Chondrocyte (in vitro differentiated cells): ENCODE measurements at places on chromosomes 7 and 10. TPM values are rescaled to one million over a fixed set of nuclear protein-coding genes. Genes with fewer than 3 reads are reported as not detected.

The CNPY1 gene
- total RNA-seq = not detected in 3 replicates

The PIP gene
- not detected in 3 replicates for total RNA-seq

The CLCN1 gene
- not detected in 3 replicates for total RNA-seq

The ZNF212 gene
- total RNA-seq = 7.9 to 10.5 TPM (median 7.9 TPM) in 3 replicates

The TYW1B gene
- total RNA-seq = 1.2 to 2.5 TPM (median 1.7 TPM) in 3 replicates

The SLC13A1 gene
- total RNA-seq = not detected in 3 replicates

The WAPL gene
- total RNA-seq = 28.6 to 34.3 TPM (median 29.1 TPM) in 3 replicates

The PRF1 gene
- not detected in 3 replicates for total RNA-seq

The NXPH1 gene
- not detected in 3 replicates for total RNA-seq

The IRF5 gene
- total RNA-seq = 0.26 to 0.53 TPM (median 0.37 TPM) in 3 replicates

The SEMA3E gene
- total RNA-seq = 3.7 to 10.1 TPM (median 5.1 TPM) in 3 replicates

The FOXI2 gene
- total RNA-seq = not detected in 3 replicates

The SPDYE1 gene
- not detected in 3 replicates for total RNA-seq

The SLC26A4 gene
- total RNA-seq = 0.55 to 0.85 TPM (median 0.60 TPM) in 3 replicates

The PRLHR gene
- total RNA-seq = not detected in 3 replicates

The ZCWPW1 gene
- total RNA-seq = 2.3 to 3.8 TPM (median 2.6 TPM) in 3 replicates

The PNLIP gene
- not detected in 3 replicates for total RNA-seq

The IFIT1B gene
- not detected in 3 replicates for total RNA-seq

The EPDR1 gene
- total RNA-seq = 20.1 to 30.0 TPM (median 28.9 TPM) in 3 replicates

The SP4 gene
- total RNA-seq = 2.5 to 5.7 TPM (median 4.4 TPM) in 3 replicates

The AZGP1 gene
- not detected in 3 replicates for total RNA-seq

The IFIT2 gene
- total RNA-seq = 3.0 to 3.8 TPM (median 3.3 TPM) in 3 replicates

The CDC14C gene
- not detected in 3 replicates for total RNA-seq

The LRGUK gene
- total RNA-seq = 0.10 to 0.70 TPM (median 0.20 TPM) in 3 replicates

The PKD2L1 gene
- not detected in 3 replicates for total RNA-seq

The CPVL gene
- total RNA-seq = 4.9 to 5.9 TPM (median 5.0 TPM) in 3 replicates

The THSD7A gene
- 0.35 to 2.7 TPM in 2 of 3 replicates, not detected in the other for total RNA-seq

The TCAF2 gene
- 2.1 to 2.8 TPM (median 2.3 TPM) in 3 replicates for total RNA-seq

The TMEM225B gene
- 0.56 to 1.8 TPM (median 0.75 TPM) in 3 replicates for total RNA-seq

The KEL gene
- total RNA-seq = 0.40 to 0.79 TPM (median 0.44 TPM) in 3 replicates

The ADCK2 gene
- 23.6 to 28.0 TPM (median 26.9 TPM) in 3 replicates for total RNA-seq

The VKORC1L1 gene
- total RNA-seq = 29.2 to 32.5 TPM (median 31.8 TPM) in 3 replicates

The NEURL1 gene
- 0.05 TPM in 1 of 3 replicates, not detected in the others for total RNA-seq

The PILRB gene
- total RNA-seq = 19.1 to 32.2 TPM (median 20.3 TPM) in 3 replicates

The CHRM2 gene
- 0.07 TPM in 1 of 3 replicates, not detected in the others for total RNA-seq

The NPSR1 gene
- total RNA-seq = not detected in 3 replicates

The GFRA1 gene
- total RNA-seq = 35.7 to 79.7 TPM (median 73.3 TPM) in 3 replicates

The TMEM236 gene
- 0.07 to 0.23 TPM (median 0.22 TPM) in 3 replicates for total RNA-seq

The TBX20 gene
- not detected in 3 replicates for total RNA-seq

The VWA2 gene
- not detected in 3 replicates for total RNA-seq

The KCNH2 gene
- 0.19 to 0.33 TPM (median 0.30 TPM) in 3 replicates for total RNA-seq

The KLHDC10 gene
- 28.0 to 32.2 TPM (median 28.0 TPM) in 3 replicates for total RNA-seq

The ZNF282 gene
- 24.5 to 26.3 TPM (median 24.9 TPM) in 3 replicates for total RNA-seq

The GPR26 gene
- not detected in 3 replicates for total RNA-seq

The CDNF gene
- 0.32 to 1.9 TPM (median 0.69 TPM) in 3 replicates for total RNA-seq

The OR6B1 gene
- total RNA-seq = not detected in 3 replicates

The GIMAP6 gene
- not detected in 3 replicates for total RNA-seq

The CD36 gene
- total RNA-seq = 0.39 to 0.95 TPM (median 0.72 TPM) in 3 replicates

The SLC39A12 gene
- not detected in 3 replicates for total RNA-seq

The SFTPA2 gene
- not detected in 3 replicates for total RNA-seq

The HELLS gene
- 11.7 to 45.3 TPM (median 16.4 TPM) in 3 replicates for total RNA-seq

The MMRN2 gene
- total RNA-seq = 0.31 to 0.92 TPM (median 0.40 TPM) in 3 replicates

The PTPRE gene
- 3.1 to 6.2 TPM (median 5.7 TPM) in 3 replicates for total RNA-seq

The OR13A1 gene
- not detected in 3 replicates for total RNA-seq

The ADGRA1 gene
- total RNA-seq = not detected in 3 replicates

The FEZF1 gene
- total RNA-seq = not detected in 3 replicates

The CTTNBP2 gene
- 2.3 to 5.1 TPM (median 2.9 TPM) in 3 replicates for total RNA-seq
